Renal cortical epithelial cell (primary cell): ENCODE measurements at places on chromosomes 13 and 19. TPM values are rescaled to one million over a fixed set of nuclear protein-coding genes. Genes with fewer than 3 reads are reported as not detected.

FUT3 gene
- 0.05 and 3.1 TPM in 2 replicates for total RNA-seq

GRCh38 chr13:110338441-110339101, 31.5 kb downstream of the COL4A2 start:
- no peak for DNase-seq

DNA sequence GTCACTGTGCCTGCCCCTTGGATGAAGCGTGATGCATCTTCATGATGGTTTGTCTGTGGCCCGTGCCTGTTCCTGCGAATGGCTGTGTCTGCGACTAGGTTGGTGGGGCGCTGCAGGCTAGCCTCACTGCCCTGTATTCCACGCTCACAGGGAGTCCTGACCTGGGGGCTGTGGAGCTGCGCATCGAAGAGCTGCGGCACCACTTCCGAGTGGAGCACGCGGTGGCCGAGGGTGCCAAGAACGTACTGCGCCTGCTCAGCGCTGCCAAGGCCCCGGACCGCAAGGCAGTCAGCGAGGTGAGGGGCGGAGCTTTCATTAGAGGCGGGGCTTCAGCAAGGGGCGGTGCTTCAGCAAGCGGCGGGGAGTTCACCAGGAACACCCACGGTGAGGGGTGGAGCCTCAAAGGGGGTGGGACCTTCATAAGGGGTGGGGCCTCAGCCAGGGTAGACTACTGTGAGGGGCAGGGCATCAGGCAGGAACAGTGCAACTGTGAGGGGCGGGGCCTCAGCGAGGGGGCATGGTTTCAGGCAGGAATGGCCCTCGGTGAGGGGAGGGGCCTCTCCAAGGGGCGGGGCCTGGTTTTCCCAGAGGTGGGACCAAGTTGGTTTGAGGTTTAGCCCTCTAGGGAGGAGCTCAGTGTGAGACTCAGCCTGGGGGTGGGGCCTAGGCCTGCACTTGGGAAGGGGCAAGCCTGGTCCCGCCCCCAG, 17.2 kb downstream of the PKN1 start:
- DNase-seq: no peak

GRCh38 chr13:48161530-48162179, 66.8 kb upstream of the MED4 start:
- DNase-seq: no peak
